ENCODE measurements at places on chromosomes 12 and 14.
A peak's percentile ranks its signal among the peaks of the same experiment; 100 is the strongest.

DNA sequence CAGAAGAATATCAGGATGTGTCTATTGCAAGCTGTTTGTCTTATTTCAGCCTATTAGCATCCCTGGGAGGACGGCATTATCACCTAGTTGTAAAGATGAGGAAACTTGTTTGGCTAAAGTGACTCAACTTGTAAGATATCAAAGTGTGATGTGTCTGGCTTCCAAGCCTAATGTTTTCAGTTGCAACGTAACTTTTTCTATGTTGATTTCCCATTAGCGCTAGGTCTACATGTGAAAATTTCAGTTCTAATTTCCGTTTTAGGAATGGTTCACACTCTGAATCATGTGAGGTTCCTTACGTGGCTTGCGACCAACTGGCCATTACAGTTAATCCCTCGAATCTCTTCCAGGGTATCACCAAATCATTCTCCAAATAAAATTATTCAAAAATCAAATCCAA, 58.0 kb downstream of the LLPH start:
- no peak for DNase-seq

- no peak for DNase-seq
Measured at GRCh38 chr14:46490238-46490685, 161.3 kb downstream of the RPL10L start.

DNA sequence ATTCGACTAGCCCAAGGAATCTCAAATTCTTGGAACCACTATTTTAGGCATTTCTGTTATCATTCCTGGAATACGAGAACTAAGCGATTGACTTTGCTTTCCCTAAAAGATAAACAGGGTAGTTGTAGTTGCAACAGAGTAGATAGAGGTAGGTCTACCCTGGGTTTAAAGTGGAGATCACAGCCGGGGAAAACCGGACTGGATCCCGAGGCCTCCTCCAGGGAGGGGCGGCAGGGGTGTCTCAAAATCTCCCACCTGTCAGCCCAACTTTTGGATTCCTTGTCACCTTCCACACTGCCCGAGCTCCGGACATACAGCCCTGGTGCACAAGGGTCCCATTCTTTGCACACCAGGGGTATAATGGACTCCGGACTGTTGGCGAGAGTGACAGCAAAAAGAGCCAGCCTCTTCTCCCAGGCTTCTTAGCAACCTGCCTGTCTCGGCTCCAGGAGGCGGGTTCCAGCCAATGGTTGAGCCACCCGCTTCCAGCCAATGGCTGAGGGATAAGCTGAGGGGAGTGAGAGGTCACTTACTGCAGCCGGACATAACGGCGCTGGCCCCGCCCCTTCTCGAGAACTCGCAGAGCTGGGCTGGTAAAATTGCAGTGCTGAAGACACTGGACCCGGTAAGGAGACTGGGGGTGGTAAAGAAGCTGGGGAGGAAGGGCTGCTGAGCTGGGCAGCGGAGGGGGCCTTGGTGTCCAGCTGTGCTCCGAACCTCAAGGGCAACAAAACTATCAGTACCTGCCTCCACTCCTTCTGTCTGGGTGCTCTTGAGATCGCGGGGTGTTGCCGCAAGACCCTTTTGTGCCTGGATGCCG, at the start of gene SUOX:
TSS of gene SUOX (plus strand) at position 562 of the 820 bp plus-strand sequence. CDS start 4,946 bp downstream, outside the sequence.
- peak; percentile 92 for DNase-seq

GRCh38 chr12:18261273-18261672, at the start of gene PIK3C2G:
Gene PIK3C2G (plus strand): TSS chr12:18261518. CDS start chr12:18282082, 20,564 bp downstream.
- DNase-seq = no peak

DNA sequence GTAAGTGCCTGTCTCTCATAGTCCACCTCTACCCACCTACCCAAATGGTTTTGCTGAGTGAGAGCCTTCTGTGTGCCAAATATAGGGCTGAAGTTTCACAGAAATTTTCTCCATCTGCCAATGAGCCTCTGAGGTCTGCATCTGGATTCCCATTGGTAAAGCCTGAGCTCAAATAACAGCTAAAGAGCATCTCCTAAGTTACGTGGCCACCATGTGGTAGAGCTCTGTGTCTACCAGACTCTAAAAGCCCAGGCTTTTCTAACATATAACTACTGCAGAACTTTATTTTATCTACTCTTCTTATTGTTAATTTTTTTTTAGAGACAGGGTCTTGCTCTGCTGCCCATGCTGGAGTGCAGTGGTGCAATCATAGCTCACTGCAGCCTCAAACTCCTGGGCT, 16.0 kb downstream of the AMDHD1 start:
- DNase-seq = no peak

GRCh38 chr12:127149226-127149964, 1117.6 kb upstream of the TMEM132C start:
- peak; percentile 87 for DNase-seq

GRCh38 chr12:14260011-14260993, 105.2 kb upstream of the ATF7IP start:
- peak; percentile 84 for DNase-seq

GRCh38 chr14:21734457-21735074, 60.9 kb upstream of the OR4E1 start:
- no peak for DNase-seq

DNA sequence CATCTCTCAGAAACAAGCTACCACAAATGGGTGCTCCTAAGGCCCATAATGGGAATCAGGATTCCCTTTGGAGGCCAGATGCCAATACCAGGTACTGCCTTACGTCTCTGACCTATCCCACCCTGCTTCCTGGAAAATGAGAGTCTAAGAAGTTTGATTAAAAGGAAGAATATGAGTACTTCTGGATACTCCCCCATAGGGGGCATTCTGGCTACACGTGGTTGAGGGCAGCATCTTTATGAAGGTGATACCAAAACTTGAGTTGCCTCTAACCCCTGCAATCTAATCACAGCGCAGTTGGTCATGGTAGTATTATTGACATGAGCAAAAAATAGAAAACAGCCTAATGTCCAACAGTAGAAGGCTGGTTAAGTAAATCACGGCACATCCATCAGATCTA, 184.2 kb upstream of the LHX5 start:
- no peak for DNase-seq
